ENCODE measurements at places on chromosomes 6 and 20.

DNA sequence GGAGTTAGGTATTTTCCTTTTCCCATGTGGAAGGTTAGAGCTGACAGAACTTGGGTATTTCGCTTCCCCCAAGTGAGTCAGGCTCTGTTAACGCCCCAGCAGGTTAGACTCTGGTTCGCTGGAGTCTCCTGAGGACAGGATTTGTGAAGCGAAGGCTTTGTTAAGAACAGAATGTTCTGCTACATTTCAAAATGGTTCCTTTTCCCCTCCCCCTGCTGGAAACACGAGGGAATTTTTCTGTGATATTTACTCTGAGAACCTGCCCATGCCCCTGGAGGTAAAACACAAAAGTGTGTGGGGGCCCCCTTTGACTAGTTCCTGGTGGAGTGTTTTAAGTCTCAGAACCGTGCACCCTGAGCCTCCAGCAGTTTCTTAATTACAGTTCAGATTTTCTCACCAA lies 731.4 kb upstream of the CITED2 start:
- no peak for DNase-seq

- DNase-seq, result no peak
Observed at GRCh38 chr20:63895952-63896263, 982 bp downstream of the DNAJC5 start.

- no peak for DNase-seq
Observed at GRCh38 chr6:43853066-43853650, 83.1 kb downstream of the VEGFA start.

DNA sequence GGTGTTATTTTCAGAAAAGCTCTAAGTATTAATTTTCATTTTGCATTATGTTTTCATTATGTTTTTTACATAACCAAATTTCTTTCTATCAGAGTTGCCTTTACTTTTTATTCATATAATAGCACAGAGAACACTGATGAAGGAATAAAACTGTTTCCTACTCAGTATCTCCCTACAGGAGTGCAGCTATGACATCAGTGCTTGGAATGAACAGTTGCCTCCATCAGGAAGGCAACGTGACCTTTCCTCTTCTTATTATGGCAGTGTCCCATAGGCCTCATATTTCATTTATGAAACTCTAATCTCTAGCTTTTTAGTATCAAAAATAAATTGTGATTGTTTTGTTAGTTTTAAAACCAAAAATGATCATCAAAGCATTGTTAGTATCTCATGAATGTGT lies 712.8 kb downstream of the CD109 start:
- no peak for DNase-seq

- DNase-seq, result no peak
Observed at GRCh38 chr20:51182571-51182970, 159.7 kb upstream of the KCNG1 start.

Data from CD4-positive, alpha-beta T cell treated with Interleukin-15 for 1 hour (primary cell).